Gastroesophageal sphincter (tissue), 4 donors: ENCODE measurements at places on chromosomes 1 and 21. TPM values are rescaled to one million over a fixed set of nuclear protein-coding genes. Genes with fewer than 3 reads are reported as not detected.

The HES3 gene
- not detected for total RNA-seq

The CASP9 gene
- total RNA-seq: 11.0 TPM

The DNALI1 gene
- total RNA-seq: 10.2 TPM

The LRRC7 gene
- 1.9 TPM for total RNA-seq

The IPP gene
- total RNA-seq: 7.9 TPM

The BARHL2 gene
- total RNA-seq: not detected

The MYCL gene
- total RNA-seq: 1.2 TPM

The GUCA2A gene
- not detected for total RNA-seq

The TSPAN2 gene
- 53.7 TPM for total RNA-seq

The E2F2 gene
- total RNA-seq: 0.17 TPM

The MPZ gene
- 5.3 TPM for total RNA-seq

The LRRC53 gene
- total RNA-seq: not detected

The EVI5 gene
- 39.5 TPM for total RNA-seq

The SERPINC1 gene
- total RNA-seq: not detected

The IL19 gene
- total RNA-seq: not detected

The OR14K1 gene
- not detected for total RNA-seq

The KCNK1 gene
- 3.6 TPM for total RNA-seq

The SV2A gene
- 6.2 TPM for total RNA-seq

The NDC1 gene
- total RNA-seq: 6.7 TPM

The RNPC3 gene
- total RNA-seq: 25.8 TPM

The AKR7A2 gene
- 59.4 TPM for total RNA-seq

The RHD gene
- total RNA-seq: not detected

The VHLL gene
- not detected for total RNA-seq

The SELP gene
- total RNA-seq: 26.0 TPM

The KRTAP19-1 gene
- total RNA-seq: not detected

The PTAFR gene
- 3.3 TPM for total RNA-seq

The TMEM200B gene
- total RNA-seq: 22.6 TPM

The ZMYM4 gene
- 29.1 TPM for total RNA-seq

The CDK18 gene
- 13.7 TPM for total RNA-seq

The CYP4X1 gene
- 4.8 TPM for total RNA-seq

The GBP7 gene
- not detected for total RNA-seq

The KCNQ4 gene
- 10.1 TPM for total RNA-seq

The TRIM45 gene
- 3.5 TPM for total RNA-seq

The MFSD2A gene
- 0.84 TPM for total RNA-seq

The UBE2U gene
- total RNA-seq: not detected

The OPRD1 gene
- total RNA-seq: 0.08 TPM

The LMX1A gene
- 0.13 TPM for total RNA-seq

The SH3GLB1 gene
- total RNA-seq: 78.6 TPM

The SPOCD1 gene
- total RNA-seq: 1.3 TPM

The BMP8B gene
- 4.5 TPM for total RNA-seq

The S100A2 gene
- total RNA-seq: 2.7 TPM
